ENCODE measurements at places on chromosomes 5 and 9.

DNA sequence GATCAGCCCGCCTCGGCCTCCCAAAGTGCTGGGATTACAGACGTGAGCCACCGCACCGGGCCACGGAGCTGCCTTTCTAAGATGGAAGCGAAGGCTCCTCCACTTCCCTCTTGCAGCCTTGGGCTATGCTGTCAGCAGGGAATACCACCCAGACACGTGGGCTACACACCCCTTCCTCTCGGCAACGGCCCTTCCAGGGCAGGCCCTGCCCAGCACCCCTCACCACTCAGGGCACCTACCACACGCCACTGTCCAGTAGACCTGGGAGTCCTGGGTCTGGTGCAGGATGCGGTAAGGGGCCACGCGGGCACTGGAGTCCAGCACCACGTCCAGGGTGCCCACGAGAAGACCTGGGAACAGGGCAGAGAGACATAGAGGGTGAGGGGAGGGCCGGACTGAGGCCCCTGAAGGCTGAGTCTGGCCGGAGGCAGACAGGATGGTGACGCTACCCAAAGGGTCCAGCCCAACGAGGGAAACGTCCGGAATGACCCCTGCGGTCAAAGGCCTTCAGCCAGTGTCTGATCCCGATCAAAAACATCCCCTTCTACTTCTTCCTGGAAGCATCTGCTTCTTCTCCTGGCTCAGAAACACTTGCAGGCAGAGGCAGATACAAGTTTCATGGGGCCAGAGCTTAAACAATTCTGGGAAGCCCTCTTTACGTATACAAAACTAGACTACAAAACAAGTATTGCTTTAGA is 3.1 kb downstream of the TBC1D9B start:
- DNase-seq, result no peak

DNA sequence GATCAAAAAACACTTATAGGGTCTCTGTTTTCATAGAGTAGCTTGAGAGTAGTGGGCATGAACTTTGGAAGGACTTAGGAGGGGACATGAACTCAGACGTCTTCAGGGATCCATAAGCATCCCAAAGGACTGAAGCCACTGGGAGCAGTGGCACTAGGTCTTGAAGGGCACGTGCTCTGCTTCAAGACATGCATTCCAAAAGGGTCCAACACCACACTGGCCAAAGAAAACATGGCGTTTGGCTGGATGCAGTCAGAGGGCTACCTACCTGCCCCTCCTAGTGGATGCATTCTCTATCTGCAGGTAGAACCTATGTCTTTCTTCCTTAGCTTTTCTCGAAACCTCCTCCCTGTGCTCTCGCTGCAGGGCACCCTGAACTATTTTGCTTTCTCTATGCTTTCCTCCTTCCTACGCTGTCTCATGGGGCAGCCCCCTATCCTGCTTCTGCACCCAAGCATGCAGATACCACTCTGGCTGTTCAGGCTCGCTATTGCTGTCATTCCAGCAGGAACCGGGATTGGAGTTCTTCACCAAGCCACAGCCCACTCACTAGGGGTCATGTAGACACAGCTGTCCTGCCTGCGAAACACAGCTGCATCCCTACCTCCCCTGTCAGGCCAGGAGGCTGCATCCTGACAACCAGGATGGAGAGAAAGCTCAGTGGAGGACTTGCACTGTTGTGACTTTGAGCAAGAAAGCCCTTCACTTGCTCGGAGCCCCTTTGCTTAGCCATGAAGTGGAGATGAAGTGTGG is 11.9 kb downstream of the FAM240B start:
- DNase-seq, result no peak

GRCh38 chr9:14452539-14452938 is 138.6 kb upstream of the NFIB start:
- no peak for DNase-seq

DNA sequence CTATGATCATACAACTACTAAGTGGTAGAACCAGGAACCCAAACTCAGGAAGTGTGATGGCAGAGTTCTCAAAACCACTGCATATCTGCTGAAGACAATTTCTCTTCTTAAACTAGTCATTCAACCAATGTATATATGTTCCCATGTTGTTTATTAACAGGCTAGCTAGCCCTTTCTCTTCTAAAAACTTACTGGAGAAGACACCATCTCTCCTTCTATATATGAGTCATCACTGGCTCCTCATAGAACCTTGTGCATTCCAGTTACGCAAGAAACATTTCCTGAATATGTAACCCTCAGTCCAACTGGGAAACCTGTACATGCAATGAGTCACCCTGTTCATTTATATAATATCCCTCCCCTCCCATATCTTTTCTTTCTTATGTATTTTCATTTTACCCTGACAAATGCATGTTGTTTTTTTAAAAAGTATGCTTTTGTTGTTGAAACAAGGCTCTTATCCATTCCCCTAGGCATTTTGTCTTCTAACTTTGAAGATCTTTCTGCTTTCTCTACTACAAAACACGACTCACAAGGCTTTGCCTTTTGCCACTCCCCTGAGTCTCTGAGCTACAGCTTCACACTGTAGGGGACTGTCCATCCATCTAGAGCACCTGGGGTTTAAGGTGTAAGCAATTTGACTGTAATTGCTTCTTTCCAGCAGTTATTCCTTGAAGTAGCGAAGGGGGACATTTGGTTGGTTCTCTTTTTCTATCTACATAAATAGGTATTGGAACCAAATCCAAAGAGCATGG is 119.5 kb downstream of the ANXA1 start:
- no peak for DNase-seq

DNA sequence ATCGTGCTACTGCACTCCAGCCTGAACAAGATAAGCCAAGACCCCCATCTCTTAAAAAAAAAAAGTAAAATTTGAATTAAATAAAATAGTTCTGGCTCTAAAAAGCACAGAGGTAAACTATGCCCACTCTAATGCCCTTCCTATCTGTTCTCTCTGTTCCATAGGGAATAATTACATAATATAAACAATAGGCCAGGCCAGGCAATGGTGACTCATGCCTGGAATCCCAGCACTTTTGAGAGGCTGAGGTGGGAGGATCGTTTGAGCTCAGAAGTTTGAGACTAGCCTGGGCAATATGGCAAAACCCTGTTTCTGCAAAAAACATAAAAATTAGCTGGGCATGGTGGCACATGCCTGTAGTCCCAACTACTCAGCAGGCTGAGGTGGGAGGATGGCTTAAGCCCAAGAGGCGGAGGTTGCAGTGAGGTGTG is 47.4 kb downstream of the MYO10 start:
- no peak for DNase-seq
